ENCODE measurements at places on chromosomes 1 and 21.

DNA sequence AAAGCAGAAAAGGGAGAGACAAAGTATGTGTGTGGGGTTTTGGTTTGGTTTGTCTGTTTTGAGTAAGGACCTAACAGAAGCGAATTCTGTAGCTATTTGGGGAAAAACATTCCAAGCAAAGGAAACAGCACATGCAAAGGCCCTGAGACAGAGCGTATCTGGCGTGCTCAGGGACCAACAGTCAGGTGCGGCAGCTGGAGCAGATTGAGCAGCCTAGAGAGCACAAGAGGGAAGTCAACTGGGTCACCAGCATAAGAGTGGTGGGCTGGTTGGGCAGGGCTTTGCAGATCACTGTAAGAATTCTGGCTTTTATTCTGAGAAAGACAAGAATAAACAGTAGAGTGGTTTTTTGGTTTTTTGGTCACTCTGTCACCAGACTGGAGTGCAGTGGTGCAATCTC lies 11.8 kb downstream of the TGFBR3 start:
- no peak for DNase-seq

- DNase-seq = no peak
Observed at GRCh38 chr1:157469752-157470675, 82.3 kb downstream of the FCRL5 start.

DNA sequence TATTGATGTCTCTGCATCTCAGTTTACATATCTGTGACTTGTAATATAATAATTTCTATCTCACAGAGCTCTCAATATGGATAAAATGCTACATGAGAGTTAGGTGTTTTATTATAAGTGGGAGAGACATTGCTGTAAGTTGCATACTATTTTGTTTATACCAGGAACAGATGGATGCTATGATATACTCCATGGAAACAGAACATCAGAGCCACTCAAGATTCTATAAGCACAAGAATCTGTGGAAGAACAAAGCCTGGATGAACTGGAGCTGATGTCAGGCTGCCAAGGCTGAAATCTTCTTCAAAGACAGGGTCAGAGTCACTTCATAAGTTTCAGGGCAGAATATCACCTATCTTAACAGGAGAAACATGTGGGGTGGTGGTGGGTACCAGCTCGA lies 30.2 kb downstream of the DUSP10 start:
- DNase-seq = no peak

GRCh38 chr1:244272471-244273261 lies 179.0 kb downstream of the ADSS2 start:
- DNase-seq = peak; percentile 69

- no peak for DNase-seq
Observed at GRCh38 chr21:29434081-29434480, 135.4 kb downstream of the BACH1 start.

All from HTR-8/SVneo (cell line).